ENCODE measurements at places on chromosomes 6 and 20. TPM values are rescaled to one million over a fixed set of nuclear protein-coding genes. Genes with fewer than 3 reads are reported as not detected.

GRCh38 chr6:68296126-68296525, 339.0 kb upstream of the ADGRB3 start:
- DNase-seq: no peak

- DNase-seq: no peak
These were observed 17.5 kb downstream of the CITED2 start for GRCh38 chr6:139356924-139357323.

GRCh38 chr20:32894026-32894483, 35.3 kb downstream of the EFCAB8 start:
- peak; percentile 92 for DNase-seq

DNA sequence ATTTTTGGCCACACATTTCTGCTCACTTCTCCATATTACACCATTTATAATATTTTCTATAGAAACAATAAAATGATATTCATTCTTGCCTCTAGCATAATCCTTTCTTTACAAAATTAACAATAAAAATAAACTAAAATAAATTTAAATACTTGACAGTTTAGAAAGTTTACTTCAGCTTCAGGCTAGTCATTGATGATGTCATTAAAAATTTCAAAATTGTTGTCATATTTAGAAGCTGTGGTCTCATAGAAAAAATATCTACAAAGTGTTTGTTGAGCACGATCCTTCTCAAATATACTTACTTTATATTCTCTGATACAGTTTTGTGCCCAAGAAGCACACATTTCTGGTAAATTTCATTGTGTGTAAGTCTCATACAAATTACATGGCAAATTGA, 717.4 kb upstream of the CITED2 start:
- no peak for DNase-seq

DNA sequence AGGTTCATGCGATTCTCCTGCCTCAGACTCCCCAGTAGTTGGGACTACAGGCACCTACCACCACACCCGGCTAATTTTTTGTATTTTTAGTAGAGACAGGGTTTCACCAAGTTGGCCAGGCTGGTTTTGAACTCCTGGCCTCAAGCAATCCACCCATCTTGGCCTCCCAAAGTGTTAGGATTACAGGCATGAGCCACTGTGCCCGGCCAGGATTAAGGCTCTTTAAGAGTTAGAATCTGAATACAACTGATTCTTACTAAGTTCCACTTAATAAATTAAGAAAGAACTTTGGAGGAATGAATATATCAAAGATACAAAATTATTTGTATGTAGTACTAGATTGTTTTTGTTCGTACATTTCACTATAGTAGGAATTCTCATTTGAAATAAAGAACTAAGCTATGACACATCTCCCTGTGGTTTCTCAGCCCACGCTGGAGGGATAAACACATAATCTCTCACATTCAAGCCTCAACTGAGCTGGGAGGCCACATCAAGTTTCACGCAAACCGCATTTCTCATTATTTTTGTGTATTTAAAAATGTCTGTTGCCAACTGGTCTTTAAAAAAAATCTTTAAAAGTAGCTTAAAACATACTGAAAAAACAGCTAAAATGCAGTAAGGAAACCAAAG, 34.2 kb downstream of the DTNBP1 start:
- no peak for DNase-seq

DNA sequence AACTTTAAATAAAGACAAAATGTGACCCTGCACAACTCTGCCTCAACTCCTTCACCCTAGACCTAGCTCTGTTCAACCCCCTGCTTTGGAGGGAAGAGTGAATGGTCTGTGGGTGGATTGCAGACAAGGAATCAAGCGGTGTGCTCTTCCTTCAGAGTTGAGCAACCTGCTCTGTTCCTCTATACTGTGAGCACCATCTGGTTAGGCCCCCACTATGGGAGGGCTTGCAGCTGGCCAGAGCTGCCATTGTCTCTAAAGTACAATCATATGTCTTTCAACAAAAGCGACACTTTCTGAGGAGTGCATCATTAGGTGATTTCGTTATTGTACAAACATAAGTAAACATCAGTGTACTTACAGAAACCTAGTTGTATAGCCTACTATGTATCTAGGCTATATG, 406.1 kb upstream of the MARCKS start:
- no peak for DNase-seq

DNA sequence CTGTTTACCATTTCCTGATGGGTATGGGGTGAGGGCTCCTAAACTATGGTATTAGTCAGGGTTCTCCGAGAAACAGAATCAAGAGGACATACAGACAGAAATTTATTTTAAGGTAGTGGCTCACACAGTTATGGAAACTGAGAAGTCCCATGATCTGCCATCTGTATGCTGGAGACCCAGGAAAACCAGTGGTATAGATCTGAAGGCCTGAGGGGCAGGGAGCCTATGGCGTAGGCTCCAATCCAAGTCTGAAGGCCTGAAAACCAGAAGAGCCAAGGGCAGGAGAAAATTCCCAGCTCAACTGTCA, 93.6 kb downstream of the ANKRD6 start:
- no peak for DNase-seq

DNA sequence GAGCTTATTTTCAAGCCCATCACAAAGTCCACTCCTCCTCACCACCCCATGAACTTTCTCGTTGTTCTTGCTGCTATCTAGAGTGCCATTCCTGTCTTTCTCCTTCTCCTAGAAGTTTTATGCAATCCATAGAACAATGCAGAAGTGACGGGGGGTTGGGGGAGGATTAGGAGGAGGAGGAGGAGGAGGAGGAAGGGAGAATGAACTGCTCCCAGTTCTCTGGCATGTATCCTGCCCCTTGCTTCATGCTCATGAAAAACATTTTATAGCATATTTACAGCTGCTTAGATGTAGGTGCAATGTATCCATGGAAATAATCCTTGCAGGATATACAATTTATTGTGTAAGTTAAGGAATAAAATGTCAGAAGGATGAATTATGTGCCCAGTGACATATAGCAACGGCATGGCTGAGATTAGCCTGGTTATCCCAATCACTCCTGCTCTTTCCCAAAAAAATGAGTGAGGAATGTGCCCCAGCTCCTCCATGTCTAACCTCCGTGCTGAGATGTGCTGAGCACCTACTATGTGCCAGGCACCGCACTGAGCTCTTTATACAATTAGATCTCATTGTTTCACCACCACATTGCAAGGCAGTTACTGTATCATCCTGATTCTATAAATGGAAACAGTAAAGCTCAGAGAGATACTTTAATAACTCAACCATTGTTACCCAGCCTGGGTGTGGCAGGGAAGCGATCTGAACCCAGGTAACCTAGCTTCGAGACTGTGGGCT, 41.6 kb upstream of the TFAP2C start:
- DNase-seq: no peak

GRCh38 chr20:881051-881782, 34.9 kb downstream of the ANGPT4 start:
- DNase-seq: no peak

GRCh38 chr20:59043698-59044097, 1.1 kb upstream of the PRELID3B start:
- no peak for DNase-seq

DNA sequence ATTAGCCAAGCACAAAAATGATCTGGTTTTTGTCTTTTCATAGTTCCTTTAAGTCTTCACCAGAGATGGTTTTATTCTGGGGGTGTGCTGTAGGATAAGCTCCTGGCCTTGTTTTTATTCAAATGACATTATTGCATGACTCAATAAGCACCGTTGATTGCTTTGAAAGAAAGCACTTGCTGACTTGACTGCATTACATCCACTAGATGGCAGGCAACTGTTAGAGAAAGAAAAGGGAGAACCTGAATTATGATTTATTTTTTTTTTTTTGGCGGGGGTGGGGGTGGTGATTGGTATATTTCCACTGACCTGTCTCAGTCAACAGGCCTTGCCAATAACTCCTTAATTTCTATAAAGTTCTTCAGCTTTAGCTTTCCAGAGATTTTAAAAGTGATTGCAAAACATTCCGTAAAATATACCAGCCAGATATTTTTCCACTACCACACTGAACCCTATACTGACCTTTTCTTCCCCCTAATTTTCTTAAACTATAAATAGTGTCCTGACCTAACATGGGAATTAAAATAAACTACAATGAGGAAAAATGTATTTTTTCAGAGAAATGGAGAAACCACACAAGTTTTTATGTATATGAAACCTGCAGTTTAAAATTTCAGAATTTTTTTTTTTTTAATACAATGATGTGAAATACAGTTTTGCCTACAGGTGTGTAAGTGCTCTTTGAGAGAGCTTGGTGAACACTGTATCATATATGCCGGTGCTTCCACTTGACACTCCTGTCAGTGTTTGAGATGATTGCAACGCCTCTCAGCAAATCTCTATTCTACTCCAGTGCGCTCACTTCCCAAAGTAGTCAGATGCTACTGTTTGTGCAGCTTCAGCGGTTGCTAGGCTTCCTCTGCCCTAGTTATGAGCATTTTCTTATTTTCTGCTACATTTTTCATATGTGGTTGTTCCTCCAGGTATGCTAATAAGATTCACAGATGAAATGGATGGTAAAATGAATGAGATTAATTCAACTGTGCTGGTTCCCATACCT, 274.3 kb downstream of the CD109 start:
- no peak for DNase-seq

GRCh38 chr6:135346747-135347146, 150.8 kb downstream of the AHI1 start:
- no peak for DNase-seq

DNA sequence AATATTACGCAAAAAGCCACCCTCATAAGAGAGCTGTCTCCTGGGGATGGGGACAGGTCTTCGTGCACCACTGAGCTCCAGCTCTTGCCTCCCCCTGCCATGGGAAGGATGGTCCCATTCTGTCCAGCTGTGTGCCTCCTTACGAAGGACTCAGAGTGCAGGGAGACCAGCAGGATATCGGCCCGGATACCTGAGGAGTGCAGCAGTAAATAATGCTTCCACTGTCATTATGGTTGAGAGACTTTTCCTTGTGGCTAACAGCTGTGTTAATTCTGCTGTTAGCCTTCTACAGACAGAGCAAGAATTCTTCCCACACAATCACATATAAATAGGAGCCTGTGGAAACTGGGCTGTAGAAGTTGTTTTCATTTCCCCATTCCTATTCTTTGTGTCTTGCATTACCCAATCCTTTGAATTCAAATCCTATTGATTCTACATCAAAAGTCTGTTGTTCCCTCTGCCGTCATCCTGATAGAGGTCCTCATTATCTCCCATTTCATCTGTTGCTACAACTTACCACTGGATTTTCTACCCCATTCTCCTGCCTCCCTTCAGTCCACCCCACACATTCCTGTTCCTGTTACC, 364.6 kb upstream of the SOX4 start:
- no peak for DNase-seq

DNA sequence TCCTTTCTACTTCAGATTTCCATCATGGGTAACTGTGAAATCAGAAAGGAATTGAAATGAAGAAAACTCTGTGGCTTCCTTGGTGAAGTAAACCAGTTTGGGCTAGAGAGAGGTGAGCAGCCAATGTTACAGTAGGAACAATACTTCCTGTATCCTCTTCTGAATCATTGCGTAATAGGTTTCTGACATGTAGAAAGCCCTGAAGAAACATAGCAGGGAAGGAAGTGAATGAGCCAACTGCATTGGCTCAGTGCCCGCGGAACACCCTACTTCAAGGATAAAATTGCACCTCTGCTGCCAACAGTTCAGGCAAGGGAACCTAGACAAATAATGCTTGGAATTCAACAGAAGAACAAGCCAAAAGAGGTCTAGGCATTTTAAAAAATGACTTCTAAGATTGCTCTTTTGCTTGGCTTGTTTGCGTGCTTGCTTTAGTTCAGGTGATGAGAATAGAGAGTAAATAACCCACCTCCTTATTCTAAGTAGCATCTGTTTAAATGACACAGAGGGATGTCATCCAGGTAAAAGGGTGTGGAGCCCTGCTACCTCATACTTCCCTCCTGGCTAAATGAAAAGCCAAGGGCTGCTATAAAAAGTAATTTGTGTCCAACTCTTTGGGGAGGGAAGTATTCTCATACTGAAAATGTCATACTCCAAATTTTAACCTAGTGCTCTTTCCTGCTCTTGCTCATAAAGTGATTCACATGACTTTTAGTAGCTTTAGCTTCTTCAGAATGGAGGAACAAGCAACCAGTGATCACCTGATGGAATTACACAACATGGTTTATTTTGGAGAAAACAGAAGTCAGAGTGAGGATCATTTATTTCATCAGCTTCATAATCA, 30.0 kb upstream of the AKIRIN2 start:
- no peak for DNase-seq

- DNase-seq: no peak
These were observed 89.4 kb downstream of the CEP162 start for GRCh38 chr6:84137989-84138575.

DNA sequence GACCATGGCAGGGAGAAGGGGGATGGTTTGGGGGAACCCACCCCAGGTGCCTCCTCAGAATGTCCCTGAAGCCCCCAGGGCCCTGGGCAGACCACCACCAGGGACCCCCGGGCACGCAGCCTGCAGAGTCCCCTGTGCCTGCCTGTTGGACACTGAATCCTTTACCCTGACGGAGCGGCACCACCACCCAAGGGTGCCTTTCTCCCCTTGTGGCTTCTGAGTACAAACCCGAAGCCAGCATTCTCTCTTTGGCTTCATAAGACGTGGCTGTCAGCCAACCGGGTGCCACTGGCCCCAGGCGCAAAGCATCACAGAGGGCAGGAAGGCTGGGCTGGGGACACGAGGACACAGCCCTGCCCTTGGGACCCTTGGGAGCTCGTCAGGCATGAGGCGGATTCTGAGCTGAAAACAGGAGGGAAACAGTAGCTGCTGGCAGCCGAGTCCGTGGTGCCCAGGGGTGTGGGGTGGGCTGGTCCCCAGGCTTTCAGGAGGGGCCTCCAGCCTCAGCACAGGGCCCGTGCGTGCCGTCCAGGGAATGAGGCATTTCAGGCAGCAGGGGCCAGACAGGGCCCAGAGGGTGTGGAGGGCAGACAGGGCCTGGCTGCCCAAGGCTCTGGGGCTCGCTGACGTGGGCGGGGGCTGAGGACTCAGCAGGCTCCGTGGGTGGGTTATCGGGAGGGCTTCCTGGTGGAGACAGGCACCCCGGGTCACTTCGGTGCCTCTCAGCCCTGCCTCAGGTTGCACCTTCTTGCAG, 3.5 kb downstream of the COL9A3 start:
- DNase-seq: peak; percentile 69

DNA sequence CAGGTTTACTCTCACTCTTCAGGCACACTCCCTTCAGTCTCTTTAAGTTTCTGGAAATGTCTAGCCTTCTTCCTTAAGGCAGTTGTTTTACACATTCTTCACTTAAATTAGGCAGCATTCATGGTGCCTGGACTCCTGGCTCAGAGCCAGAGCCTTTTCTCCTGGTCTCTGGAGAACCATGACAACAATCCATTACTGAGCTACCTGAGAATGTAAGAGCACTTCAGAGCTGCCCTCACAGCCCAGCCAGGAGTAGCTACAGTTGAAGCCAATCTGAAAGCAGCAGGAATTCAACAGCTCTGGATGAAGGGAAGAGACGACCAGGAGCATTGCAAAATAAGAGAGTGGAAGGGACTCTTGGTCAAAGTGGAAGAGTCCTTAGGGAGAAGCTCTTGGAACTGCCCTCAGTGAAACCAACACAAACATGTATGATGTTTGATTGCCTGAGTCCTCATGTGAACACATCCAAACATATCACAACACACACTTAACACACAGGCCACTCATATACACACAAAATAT, 416.8 kb upstream of the SPTLC3 start:
- DNase-seq: no peak

GRCh38 chr6:134117409-134117808, 65.0 kb upstream of the SLC2A12 start:
- DNase-seq: peak; percentile 30

KCNG1 gene
- 116 TPM for total RNA-seq

FAM50B gene
- 3.5 TPM for total RNA-seq

BPIFB1 gene
- total RNA-seq: not detected

FOXF2 gene
- 0.52 TPM for total RNA-seq

CCM2L gene
- total RNA-seq: 8.3 TPM

All from H7 (cell line).